CD8-positive, alpha-beta T cell (primary cell): ENCODE measurements at places on chromosomes 1 and 21. TPM values are rescaled to one million over a fixed set of nuclear protein-coding genes. Genes with fewer than 3 reads are reported as not detected.
A peak's percentile ranks its signal among the peaks of the same experiment; 100 is the strongest.

GRCh38 chr1:204529371-204529895, 13.2 kb downstream of the MDM4 start:
- DNase-seq: no peak

The NOS1AP gene
- total RNA-seq: not detected

GRCh38 chr1:115134850-115135480, 45.7 kb upstream of the TSPAN2 start:
- DNase-seq: no peak

- no peak for DNase-seq
Observed at GRCh38 chr1:162632698-162633080, 425 bp downstream of the DDR2 start.

- no peak for DNase-seq
Observed at GRCh38 chr21:17295997-17296396, 216.8 kb upstream of the CXADR start.

- no peak for DNase-seq
Observed at GRCh38 chr1:6873298-6874015, 88.2 kb downstream of the CAMTA1 start.

The C1orf141 gene
- total RNA-seq: not detected

DNA sequence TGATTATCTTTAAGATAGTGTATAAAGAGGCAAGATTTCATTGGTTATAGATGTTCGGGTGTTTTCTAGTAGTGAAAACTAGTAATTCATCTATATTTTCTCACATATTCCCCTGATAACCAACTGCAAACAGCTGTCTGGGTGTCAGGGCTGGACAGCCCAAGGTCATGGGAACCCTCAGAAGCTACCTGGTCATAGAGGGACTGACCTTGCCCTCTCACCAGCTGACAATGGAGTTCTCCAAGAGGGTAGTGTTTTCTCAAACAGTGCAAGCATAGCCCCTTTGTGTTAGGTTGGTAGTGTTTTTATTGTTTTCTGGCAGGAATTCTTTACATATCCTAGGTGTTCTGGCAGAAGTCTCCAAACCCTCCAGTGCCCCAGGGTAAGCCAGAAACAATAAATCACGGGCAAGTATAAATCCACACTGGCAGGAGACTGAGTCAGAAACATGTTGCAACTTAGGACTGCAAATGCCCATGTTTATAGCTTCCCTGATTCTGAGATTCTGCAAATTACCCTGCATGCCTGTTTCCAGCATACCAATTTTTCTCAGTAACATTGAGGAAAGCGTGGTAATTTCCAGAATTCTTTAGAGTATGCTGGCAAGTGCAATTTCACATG, 82.8 kb upstream of the ATP1A1 start:
- no peak for DNase-seq

- DNase-seq: no peak
Observed at GRCh38 chr1:203101813-203102634, 16.2 kb upstream of the MYOG start.

DNA sequence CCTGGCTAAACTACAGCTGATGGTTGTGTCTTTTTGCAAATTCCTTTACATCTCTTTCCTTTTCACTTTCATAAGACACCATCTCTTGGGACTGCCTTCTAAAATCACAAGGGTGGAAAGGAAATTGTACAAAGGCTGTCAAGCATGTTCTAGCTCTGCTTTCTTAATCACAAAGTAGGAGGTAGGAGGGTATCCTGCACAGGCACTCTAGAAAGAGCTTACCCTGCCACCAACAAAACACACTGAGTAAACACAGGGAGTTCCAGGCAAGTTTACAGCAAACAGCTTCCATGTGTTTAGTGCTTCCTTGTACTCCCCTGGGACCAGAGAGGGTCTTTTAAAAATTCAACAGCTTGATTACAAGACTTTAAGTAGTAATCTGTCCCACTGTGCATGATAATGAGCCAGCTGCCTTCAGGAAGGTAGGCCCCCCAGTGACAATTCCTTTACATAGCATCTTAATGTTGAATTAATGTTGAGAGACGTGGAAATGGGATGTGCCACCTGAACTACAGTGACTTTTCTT, 2.4 kb downstream of the PLPP3 start:
- no peak for DNase-seq

GRCh38 chr21:44459712-44460440, 4.6 kb downstream of the LRRC3 start:
- DNase-seq: no peak

DNA sequence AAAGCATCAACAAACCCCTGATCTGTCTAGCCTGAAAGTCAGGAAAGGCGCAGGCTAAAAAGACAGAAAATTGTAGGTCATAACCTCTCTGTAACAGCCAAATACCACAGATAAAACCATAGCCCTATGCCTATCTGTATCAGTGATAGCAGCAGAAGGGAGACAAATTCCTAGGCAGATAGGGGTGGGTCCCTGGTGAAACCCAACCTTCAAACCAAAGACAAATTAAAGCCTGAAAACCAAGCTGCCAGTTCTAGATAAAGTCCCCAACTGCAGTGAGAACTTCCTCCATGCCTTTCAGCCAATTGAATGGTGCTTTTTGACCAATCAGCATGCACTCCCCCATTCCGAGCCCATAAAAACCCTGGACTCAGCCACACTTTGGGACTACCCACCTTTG, 115.3 kb downstream of the NTPCR start:
- DNase-seq: no peak

DNA sequence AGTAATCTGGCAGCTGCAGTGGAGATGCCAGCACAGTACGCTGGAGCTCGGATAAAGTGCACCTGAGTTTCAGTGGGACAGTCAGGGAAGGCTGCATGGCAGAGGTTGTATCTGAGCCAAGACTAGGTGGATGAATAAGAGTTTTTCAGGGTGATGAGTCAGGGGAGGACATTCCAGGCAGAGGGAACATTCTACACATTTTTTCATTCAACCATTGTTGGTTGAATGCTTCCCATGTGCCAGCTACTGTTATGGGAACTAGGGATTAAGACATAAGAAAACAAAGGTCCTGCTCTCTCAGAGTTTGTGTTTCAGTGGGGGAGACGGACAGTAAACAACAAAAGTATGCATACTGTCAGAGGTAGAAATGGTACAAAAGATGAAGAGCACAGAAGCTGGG, 5.2 kb downstream of the LEPR start:
- DNase-seq: no peak

GRCh38 chr1:25780318-25781129, 19.5 kb upstream of the SELENON start:
- no peak for DNase-seq

- peak; percentile 61 for DNase-seq
Observed at GRCh38 chr1:44217809-44218410, 4.6 kb downstream of the DMAP1 start.

The ARMH1 gene
- total RNA-seq: 117 TPM

- DNase-seq: no peak
Observed at GRCh38 chr1:243246916-243247315, 8.2 kb downstream of the CEP170 start.

DNA sequence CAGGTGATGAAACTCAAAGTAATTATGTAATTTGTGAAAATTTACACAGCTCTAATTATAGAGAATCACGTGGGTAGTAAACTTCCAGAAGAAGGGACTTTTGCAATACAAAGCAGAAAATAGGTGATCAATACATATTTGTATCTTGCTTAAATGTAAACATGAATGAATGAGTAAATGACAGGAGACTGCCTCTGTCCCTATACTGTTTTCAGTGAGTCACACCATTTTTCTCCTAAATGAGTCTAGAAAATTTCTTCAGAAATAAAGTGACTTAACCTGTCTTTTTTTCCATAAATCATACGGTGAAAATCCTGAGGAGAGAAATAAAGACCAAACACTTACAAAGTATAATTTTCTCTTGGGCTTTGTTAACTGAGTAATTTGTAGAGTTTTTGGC, 11.9 kb downstream of the RAP1A start:
- no peak for DNase-seq

The APCS gene
- not detected for total RNA-seq

- no peak for DNase-seq
Observed at GRCh38 chr1:41184446-41184845, 57.7 kb downstream of the SCMH1 start.

DNA sequence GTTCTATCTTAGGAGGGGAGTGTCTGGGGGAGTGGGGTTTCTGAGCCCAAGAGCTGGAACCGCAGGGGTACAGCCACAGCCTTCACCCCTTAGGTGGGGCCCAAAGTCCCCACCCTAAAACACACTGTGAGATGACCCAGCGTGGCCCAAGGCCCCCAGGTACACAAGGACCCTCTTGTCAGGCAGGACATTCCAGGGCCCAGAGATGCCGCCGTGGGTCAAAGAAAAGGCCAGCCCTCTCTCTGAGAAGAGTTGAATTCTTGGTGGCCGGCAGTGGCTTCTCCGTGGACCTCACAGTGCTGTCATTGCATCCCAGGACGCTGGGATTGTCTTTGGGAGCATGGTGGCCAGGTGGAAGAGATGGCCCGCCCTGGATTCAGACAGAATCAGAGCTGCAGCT, 176.3 kb upstream of the C1orf174 start:
- DNase-seq: no peak

The PDZK1IP1 gene
- not detected for total RNA-seq

The IFI44L gene
- total RNA-seq: 3.7 TPM

- DNase-seq: no peak
Observed at GRCh38 chr1:248831842-248832241, 6.1 kb upstream of the SH3BP5L start.

The SPRR2E gene
- not detected for total RNA-seq

DNA sequence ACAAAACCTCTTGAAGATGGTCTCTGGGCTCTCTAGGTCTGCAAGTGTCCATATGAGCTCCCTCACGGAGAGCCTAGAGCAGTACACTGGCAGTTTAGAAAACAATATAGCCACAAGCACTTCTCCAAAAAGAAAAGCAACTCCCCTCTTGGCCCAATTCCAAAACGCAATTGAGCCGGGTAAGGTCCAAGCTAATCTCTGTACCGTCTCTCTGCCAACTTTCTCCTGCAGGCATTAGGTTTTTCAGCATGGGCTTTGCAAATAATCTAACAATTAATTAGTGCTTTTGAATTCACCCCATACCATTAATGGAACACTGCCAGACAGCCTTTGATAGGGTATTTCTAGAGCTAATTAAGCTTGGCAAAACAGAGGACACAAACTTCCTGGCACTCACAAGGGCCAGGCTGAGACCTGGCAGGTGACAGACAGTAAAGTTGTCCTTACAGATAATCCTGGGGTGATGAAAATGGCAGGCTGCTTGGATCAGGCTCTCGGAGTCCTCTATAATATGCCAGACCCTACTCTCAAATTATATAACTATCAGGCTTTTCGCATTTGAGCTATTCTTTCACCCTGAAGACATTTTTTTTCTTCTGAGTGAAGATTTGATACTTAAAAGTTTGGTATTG, 39.8 kb downstream of the TGFBR3 start:
- DNase-seq: no peak

- DNase-seq: peak; percentile 66
Observed at GRCh38 chr1:31705080-31705866, 1.5 kb upstream of the COL16A1 start.

DNA sequence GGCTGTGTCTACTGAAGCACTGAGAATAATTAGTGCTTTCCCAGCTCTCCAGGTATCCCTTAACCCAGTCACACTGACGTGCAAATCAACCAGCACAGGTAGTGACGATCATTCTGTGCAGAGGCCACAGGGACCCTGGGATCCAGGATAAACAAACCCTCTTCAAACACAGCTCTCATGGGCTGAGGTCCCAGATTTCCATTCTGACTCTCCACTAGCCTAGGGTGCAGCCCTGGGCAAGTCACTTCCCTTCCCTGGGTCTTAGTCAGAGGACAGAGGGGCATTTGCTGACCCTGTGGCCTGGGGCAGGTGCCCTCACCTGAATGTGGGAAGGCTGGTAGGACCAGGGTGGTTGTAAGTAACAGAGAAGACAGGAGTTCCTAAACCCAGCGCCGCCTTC, 724.7 kb downstream of the MATN1 start:
- no peak for DNase-seq

- no peak for DNase-seq
Observed at GRCh38 chr1:171793636-171794035, 12.2 kb downstream of the METTL13 start.

DNA sequence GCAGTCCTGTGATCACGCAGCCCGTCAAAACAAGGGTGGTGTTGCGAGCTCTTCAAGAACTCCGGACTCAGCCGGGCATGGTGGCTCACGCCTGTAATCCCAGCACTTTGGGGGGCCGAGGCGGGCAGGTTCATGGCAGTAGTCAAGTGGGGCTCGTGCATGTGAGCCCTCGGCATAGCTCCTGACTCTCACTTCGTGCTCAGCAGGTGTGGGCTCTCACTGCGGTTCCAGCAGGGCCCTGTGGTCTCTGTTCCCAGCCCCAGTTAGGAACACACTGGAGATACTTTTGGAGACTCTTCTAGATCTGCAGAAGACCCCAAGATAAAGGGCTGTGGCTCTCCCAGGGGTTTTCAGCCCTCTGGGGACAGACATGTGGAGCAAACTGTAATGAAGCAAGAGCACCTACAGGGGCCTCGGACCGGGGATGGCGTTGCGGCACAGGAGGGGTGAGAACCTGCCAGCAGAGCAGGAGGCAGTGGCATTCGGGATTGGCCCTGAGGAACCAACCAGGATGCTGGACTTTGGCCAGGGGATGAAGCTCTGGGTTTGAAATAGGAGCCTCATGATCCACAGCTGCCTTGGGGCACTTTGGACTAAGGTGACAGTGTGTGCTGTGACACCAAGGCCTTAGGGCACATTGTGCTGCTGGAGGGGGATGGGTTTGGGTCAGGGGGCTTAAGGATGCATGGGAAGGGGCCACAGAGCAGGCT, 443.2 kb downstream of the CAMTA1 start:
- DNase-seq: no peak

DNA sequence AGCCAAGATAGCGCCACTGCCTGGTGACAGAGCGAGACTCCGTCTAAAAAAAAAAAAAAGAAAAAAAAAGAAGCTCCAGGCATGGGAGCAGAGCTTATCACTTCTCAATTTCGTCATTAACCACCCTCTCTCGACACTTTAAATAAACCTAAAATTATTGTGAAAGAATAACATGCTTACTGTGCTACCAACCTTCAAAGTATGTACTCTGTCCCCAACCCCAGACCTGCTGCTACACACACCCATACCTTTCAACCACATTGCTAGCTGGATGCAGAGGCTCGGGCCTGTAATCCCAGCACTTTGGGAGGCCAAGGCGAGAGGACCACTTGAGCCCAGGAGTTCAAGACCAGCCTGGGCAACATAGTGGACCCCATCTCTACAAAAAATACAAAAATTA, 38.7 kb downstream of the GNPAT start:
- DNase-seq: no peak

GRCh38 chr1:172340520-172340919, 80.0 kb upstream of the C1orf105 start:
- DNase-seq: no peak
